ENCODE measurements at places on chromosomes 5 and 9.

GRCh38 chr5:143934821-143935220 lies 122.9 kb downstream of the HMHB1 start:
- DNase-seq = no peak

DNA sequence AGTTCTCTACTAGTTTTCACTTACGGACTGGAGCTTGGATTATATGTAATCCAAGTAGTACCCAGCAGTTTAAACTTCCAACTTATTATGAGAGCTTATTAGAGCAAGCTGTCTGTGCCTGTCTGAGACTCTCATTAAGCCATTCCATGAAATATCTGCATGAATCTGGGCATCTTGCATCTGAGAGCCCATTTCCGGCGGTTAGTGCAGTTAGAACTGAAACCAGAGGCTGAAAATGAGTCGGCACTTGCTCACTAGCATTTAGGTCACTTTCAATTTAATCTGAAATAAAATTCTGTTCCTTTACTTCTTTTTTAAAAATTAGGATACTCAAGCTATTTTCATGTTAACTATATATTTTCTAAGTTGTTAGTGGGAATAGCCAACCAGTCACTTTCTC lies 102.2 kb downstream of the MEGF10 start:
- no peak for DNase-seq

- DNase-seq = no peak
Measured at GRCh38 chr5:169286572-169287300, 14.2 kb downstream of the SLIT3 start.

- no peak for DNase-seq
Measured at GRCh38 chr5:38263983-38264382, 5.6 kb downstream of the EGFLAM start.

GRCh38 chr5:73278693-73279092 lies 105.7 kb downstream of the TMEM174 start:
- DNase-seq = no peak

DNA sequence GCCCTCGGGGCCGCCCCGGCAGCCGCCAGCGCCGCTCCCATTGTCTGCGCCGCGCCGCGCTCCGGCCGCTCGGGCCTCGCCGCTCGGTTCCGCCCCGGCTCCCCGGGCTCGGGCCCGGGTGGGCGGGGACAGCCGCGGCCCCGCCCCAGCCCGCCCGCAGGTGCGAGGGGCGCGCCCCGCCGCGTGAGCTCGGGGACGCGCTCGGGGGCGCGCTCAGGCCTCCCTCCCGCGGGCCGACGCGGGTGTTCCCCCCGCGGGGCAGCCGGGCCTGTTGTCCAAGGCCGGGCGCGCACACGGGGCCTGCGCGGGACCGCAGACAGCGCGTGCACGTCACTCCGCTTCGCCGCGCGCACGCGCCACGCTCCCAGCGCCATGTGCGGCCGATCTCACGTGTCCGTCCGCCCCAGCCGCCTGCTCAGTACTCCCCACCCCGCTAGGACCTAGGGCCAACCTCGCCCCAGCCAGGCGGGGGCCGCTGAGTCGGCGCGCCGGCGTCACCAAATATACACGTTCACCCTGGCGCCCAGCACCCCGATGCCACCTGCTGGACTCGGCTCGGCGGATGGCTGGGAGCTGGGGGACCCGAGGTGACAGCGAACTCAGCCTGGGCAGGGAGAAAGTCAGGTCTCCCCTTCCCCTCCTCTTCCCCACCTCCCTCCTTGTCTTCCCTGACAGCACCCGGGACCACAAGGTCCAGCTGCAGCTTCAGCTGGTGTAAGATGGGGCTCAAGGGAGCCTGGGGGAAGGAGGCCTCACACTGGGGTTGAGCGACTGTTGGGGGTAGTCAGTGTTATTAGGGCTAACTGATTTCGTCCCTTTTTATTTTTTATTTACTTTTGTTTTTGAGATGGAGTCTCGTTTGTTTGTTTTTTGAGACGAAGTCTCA lies 14.3 kb downstream of the GBGT1 start:
- DNase-seq = peak; percentile 60

- DNase-seq = no peak
Measured at GRCh38 chr5:156879665-156880285, 29.7 kb downstream of the PPP1R2B start.

- no peak for DNase-seq
Measured at GRCh38 chr9:2857564-2858198, 13.8 kb upstream of the PUM3 start.

DNA sequence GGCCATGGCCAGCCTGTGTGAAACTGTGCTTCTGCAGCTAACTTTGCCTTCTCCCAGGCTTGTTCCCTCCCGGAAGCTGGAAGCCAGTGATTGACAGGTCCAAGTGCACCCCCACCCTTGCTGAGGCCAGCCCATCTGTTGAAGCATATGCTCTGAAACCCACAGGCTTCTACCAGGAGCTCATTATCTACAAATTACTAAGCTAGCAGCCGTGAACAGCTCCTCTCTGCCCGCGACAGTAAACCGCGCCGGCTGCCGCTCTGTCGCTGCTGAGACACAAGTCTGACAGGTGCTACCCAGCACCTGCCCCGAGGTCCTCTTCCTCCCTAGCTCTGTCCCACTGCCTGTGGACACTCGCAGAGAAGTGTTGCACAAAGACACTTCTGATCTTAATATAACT lies 490.9 kb downstream of the GADD45G start:
- no peak for DNase-seq

GRCh38 chr5:179413086-179413690 lies 67.9 kb upstream of the ADAMTS2 start:
- no peak for DNase-seq

GRCh38 chr5:145633474-145633873 lies 201.7 kb downstream of the PRELID2 start:
- no peak for DNase-seq

DNA sequence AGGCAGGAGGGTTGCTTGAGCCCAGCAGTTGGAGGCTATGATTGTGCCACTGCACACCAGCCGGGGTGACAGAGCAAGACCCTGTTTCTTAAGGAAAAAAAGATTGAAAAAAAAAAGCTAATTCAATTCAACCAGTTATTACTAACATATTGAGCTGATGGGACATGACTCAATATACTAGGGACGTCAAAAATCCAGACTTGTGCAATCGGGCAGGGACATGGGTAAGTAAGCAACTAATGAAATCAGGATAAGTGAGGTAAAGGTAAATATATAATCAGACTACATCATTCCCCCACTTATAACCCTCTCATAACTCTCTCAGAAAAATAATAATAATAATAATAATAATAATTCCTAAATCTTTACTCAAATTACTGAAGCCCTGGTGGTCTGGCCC lies 975 bp upstream of the HAVCR1 start:
- DNase-seq = no peak

DNA sequence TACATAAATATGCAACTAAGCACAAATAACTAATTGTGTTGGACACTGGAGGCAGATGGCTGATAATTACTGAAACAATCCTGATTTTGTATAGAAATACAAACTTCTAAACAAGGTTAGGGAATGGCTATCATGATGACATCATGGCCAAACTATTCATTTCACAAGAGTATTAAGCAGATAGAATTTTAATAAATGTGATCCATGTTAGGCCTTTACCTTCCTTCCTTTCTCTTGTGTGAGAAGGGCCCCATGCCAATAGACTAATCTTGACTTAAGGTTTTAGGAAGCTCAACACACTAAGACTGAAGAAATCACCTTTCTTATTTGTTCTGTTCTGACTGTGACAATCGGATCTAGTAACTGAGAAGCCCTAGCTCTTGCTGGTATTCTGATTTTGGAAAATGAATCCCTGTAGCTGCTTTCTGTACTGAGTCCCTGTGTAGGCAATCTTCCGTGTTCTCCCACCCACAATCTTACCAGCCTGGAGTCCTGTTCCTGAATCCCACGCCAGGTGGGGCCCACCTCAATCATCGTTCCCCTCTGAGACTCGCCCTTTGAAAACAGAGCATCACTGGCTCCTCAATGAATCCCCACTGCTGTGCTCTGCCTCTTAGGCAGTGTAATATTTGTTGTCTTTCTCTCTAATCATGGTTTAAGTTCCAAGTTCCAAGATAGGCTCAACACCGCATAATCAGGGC lies 168.7 kb upstream of the GNA14 start:
- DNase-seq = no peak

GRCh38 chr9:103991001-103991400 lies 103.1 kb upstream of the SMC2 start:
- DNase-seq = no peak

DNA sequence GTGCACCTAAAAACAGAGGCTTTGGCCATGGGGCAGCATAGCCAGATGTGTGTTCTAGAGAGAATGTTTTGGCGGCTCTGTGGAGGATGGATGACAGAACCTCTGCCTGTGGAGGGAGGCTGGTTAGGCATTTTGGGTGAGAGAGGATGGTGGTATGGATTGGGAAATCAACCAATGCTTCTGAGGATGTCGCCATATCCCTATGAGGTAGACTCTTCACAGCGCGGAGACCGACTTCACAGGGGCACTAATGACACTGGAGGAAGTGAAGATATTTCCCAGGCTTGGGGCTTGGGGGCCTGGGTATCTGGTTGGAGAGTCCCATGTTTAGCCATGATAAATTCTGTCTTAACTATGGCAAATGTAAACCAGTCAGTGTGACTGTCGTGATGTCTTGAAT lies 140.6 kb upstream of the KLF4 start:
- DNase-seq = no peak

DNA sequence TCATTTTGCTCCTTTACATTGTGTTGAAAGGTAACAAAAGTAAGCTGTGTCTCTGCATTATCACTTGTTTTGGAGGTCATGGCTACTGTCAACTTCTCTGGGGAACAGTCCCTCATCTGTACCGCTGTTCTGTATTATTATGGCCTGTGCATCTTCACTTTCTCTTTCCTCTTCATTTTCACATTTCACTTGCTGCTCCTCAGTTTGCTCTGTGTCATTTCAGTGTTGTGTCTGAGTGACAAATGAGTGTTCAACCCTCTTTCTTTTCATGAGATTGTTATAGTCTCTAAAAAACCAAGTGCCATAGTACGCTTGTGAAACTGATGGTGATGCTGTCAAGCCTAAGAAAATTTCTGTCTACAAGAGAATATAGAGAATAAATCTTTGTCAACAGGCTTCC lies 122.0 kb upstream of the FER start:
- no peak for DNase-seq
